SHP77 treated with DMSO at 0.1 percent for 48 hours (cell line): ENCODE measurements at places on chromosomes 1 and 21.

DNA sequence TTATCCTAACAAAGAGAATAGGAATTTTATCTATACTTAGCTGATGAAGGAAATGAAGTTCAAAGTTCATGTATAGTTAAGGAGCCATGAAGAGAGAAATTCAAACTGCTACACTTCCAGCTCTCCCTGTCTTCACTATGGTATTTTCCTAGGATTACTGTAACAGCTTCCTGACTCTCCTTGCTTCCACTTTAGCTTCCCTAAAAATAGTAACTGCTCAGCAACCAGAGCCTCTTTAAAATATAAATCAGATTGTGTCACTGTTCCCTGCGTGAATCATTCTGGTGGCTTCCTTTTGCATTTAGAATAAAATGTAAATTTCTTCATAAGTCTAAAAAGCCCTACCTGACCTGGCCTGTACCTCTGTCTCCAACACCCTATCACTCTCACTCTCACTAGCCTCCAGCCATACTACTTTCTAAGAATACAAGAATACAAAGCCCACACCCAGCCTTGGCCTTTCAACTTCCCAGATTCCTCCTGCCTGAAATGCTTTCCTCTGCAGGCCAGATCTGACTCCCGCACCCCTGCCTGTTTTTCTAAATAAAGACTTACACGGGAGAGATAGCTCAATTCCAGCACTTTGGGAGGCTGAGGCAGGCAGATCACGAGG lies 30.5 kb downstream of the OR10J1 start:
- no peak for DNase-seq

DNA sequence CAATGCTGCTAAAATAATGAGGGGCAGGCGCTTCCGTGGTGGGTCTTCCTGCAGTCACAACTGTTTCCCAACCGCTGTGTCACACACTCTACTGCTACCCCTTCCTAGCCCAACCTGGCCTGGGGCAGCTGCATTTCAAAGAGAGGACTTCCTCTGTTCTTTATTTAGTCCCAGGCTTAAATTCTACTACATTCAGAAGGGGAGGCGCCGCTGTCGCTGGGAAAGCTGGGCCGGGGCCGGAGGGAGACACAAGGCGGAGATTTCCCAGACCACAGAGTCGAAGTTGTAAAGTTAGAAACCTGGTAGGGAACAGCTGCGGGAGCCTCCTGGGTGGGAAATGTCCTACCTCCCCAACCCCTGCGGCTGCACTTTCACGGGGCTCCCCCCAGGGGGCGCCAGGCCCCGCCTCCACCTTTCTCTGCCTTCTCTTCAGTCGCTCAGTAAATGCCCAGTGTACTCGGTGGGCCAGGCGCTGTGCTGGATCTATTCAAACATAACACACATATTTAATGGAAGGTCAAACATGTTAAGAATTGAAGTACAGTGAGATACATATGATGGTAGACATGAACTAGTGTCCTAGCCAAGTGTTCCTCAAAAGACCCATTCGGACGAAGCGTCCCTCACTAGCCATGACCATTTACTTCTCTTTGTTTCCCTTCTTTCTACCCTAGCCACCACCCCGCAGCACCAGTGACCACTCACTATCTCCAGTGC lies 23.1 kb downstream of the DYRK3 start:
- no peak for DNase-seq

GRCh38 chr1:193014400-193014799 lies 44.8 kb downstream of the UCHL5 start:
- DNase-seq: no peak

DNA sequence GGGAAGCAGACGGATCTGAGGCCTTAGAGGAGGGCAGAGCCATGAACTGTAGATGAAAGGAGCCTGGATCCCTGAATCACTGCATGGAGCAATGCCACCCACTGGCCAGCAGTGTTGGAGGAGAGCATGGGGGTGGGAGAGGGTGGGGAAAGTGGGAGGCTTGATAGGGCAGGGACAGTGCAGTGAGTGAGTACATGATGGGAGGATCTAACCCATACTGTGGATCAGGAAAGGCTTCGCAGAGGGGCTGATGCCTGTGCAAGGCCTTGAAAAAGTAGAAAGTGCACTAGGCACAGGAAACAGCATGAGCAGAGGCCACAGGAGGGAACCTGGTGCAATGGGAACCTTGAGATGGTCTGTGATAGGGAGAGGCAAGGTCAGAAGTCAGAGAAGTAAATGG lies 391.9 kb downstream of the PTPRU start:
- no peak for DNase-seq

DNA sequence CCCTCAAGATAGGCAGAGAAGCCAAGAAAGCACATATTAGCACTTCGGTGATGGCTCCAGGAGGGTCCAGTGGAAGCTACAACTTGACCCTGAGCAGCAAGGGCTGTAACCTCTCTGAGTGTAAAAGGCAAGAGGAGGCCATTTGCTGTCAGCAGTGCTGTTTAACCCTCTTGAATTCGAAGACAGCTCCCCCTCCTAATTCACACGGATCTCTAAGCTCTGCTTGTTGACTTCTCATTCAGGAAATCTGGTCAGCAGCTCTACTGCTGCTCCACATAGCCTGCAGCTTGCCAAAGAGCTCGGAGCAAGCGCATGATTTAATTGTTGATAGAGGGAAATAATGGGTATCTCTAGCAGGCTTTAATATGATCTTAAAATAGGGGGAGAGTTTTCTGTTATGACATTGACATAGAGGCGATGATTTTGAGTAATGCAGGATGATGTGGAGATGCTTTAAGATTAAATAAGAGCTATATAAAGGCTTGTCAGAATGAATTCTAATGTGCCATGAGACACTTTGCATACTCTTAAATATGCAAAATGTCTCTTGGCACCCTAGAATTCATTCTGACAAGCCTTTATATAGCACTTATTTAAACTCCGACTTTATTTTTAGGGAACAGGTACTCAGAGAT lies 79.4 kb upstream of the USH2A start:
- no peak for DNase-seq

- no peak for DNase-seq
Measured at GRCh38 chr1:115230281-115230680, 107.8 kb downstream of the NGF start.

DNA sequence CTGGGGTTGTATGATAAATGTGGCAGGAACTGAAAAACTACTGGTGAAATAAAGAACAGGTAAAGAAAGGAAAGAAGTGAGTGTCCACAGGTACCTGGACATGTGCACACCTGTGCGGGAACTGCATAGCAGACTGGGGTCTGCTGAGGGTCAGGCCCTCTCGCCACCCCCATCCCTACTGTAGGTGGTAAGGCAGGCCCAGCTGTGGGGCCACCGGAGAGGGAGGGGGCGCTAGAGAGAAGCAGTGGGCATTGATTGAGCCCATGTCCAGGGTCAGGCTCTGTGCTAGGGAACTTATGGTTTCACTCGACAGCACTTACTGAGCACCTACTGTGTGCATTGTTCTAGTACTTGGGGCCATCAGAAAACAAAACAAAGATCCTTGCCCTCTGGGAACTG lies 400.5 kb downstream of the MATN1 start:
- no peak for DNase-seq

- no peak for DNase-seq
Measured at GRCh38 chr1:154352245-154352580, 26.9 kb downstream of the ATP8B2 start.

DNA sequence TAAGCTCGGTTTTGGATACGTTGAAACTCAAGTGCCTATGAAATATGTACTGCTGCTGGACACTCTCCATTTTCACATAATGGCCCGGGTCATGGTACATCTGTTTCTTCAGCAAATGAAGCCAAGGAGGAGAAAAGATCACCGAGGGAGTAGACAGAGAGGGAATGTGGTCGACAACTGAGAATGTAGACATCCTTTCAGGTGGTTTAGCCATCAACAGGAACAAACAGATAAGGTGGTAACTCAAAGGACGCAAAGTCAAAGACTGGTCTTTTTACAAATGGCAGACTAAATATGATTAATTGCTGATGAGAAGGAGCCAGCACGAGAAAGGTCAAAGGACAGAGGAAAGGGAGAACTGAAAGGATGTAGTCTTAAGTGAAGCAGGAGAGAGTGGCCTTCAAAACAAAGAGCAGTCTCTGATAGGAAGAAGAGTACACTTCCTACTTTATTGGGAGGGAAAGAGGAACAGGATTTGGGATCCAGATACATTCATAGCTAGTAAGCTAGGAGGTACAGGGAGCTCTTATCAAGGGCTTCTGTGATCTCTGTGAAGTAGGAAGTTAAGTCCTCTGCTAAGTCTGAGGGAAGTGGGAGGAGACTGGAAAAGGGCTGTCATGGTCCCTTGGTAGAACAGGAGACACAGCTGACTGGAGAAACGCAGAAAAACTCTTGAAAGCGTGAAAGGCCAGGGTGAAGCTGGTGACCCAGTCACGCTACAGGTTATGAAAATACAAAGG lies 28.3 kb downstream of the NUP133 start:
- DNase-seq: no peak

- DNase-seq: peak; percentile 44
Measured at GRCh38 chr1:62131093-62131725, 63.4 kb upstream of the L1TD1 start.

DNA sequence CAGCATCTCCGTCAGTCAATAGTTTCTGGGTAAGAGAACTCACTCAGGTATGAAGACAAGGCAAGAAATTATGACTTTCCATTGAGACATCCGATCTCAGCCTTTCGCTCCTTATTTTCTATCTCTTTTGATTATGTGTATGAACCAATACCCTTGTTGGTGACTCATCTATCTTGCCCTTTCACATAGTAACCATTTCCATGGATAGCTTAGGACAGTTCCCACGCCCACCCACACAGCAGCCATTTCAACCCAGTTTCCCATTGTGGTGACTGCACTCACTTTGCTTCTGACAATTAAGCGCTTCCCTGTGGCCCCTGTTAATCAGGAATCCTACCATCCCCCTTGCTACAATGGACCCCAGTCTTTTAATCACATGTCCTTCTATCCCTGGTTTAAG lies 210.6 kb upstream of the ADGRL2 start:
- no peak for DNase-seq

- DNase-seq: no peak
Measured at GRCh38 chr1:172402878-172403569, 17.5 kb upstream of the C1orf105 start.

GRCh38 chr21:29053011-29053553 lies 20.4 kb downstream of the CCT8 start:
- DNase-seq: no peak

- no peak for DNase-seq
Measured at GRCh38 chr1:69524015-69524414, 43.7 kb upstream of the LRRC7 start.

DNA sequence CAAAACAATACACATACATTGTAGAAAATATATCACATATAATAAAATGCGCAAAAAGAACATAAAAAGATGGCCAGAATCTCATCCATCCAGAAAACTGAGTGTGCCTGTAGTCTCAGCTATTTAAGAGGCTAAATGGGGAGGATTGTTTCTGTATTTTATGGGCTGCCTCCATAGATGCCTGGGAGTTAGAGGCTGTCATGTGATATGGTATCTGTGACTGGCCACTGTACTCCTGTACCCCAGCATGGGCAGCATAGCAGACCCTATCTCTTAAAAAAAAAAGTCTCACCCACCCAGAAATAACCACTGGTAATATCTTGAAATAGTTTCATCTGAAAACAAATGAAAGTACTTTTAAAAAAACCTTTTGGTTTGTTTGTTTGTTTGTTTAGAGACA lies 3.5 kb upstream of the TLCD4 start:
- no peak for DNase-seq

GRCh38 chr1:110245876-110246620 lies 35.9 kb downstream of the KCNC4 start:
- DNase-seq: no peak

DNA sequence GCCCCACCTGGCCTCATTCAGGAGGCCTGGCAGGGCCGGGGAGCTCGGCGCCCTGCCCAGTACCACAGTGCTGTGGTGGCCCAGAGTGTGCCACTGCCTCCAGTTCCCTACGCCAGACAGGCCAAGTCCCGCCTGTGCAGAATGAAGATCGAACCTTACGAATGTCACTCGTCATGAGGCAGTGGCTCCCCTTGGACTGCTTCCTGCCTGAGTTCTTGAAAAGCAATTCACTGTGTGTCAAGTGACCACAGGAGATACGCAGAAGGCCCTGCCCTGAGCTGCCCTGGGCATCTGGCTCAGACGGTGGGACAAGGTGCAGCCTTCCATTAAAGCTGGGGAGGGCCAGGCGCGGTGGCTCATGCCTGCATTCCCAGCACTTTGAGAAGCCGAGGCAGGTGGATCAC lies 49.6 kb upstream of the LRP8 start:
- DNase-seq: no peak

GRCh38 chr1:157984469-157984868 lies 9.0 kb upstream of the KIRREL1 start:
- no peak for DNase-seq

GRCh38 chr1:1173793-1174415 lies at the start of gene TTLL10:
Gene TTLL10 (plus strand): TSS chr1:1173880. CDS start chr1:1179216, 5,336 bp downstream.
- DNase-seq: no peak
